ENCODE measurements at places on chromosomes 7 and 10. TPM values are rescaled to one million over a fixed set of nuclear protein-coding genes. Genes with fewer than 3 reads are reported as not detected.

DNA sequence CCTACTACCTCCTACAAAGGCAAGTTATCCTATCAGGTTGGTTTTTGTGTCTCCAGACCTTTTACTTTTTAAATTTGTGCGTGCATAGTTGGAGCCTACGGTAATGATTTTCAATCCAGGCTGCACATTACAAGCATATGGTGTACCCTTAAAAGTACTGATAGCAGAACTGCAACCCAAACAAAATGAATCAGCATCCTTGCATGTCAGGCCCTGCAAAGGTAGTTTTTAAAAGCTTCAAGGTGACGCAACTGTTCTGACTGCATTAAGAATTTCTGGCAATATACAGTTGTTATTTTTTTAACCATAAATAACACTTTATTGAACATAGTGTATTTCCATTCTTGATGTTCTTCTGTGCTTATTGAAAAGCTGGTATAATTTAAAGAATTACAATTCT lies 28.9 kb downstream of the GNAT3 start:
- DNase-seq = no peak

- no peak for DNase-seq
Observed at GRCh38 chr7:140885735-140886334, 38.9 kb downstream of the BRAF start.

Gene PDGFA
- total RNA-seq = 34.9 TPM

GRCh38 chr10:2968401-2969058 lies 98.8 kb upstream of the PFKP start:
- DNase-seq = no peak

Gene SFTPD
- 0.67 TPM for total RNA-seq

Gene FRMD4A
- 8.6 TPM for total RNA-seq

GRCh38 chr10:102628451-102628911 lies 15.8 kb upstream of the TRIM8 start:
- DNase-seq = no peak

Data from colonic mucosa (tissue), 4 donors.